ENCODE measurements at places on chromosomes 11 and 22. TPM values are rescaled to one million over a fixed set of nuclear protein-coding genes. Genes with fewer than 3 reads are reported as not detected.

DNA sequence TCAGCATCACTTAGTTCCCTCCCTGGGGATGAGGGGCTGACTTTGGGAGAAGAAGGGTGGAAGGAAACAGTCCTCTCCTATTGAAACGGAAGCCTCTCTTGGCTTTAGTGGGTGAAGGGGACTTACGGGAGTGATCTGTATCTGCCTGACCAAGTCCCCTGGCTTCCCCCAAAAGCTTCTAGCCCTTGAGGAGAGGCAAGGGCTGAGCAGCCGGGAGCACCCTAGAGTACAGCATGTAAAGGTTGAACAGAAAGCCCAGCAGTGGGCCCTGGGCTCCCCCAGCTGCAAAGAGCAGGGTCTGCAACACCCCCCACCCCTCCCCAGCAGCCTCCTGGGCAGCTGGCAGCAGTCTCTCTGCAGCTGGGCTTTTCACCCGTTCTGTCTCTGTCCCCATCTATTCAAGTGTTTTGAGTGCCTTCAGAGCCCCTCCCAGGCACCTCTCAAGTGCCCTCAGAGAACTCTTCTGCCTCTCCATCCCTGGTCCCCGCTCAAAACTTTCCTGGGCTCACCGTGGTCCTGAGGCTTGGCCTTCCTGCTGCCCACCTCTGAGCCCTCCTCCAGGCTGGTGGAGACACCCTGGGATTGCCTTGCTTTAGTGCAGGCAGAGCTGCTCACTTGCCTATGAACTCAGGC, 2.7 kb downstream of the CAPN5 start:
- DNase-seq, result no peak

DNA sequence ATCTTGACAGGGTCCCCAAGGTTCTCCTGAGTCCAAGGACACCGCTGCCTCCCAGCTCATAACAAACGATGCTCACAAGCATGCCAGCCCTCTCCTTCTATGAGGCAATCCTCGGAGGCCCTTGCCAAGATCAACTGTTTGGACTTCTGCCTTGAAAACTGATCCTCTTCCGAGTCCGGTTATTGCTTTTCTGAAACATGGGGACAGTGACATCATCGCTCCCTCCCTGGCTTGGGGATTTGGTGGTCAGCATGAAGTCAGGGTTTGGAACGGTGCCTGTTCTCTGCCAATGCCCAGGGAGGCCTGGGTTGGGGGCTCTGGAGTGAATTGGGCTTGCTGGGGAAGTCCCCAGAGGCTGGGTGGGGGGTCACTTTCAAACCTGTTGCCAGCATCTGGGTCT, 149.3 kb downstream of the FBXO7 start:
- no peak for DNase-seq

DNA sequence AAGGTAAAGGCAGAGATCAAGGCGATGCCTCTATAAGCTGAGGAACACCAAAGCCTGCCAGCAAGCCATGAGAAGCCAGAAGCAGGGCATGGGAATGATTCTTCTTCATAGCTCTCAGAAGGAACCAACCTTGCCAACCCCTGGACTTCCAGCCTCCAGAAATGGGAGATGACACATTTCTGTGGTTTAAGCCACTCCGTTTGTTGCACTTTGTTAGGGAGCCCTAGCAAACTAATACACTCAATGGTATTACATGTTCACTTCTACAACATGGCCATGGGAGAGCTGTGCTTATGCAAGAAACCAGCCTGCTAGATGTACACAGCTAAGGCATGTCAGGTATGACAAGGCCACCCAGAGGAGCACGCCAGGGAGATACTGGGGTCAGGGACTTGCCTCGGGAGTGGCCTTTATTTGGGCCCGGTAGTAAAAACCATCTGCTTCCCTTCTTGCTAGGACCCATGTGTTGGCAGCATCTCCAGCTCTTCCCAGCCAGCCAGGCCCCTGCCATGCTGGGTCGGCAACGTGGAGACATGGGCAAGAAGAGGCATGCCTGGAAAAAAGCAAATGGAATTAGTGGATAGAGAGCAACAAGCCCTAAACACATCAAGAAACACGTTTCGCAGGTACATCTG, 3.6 kb downstream of the C11orf16 start:
- DNase-seq, result no peak

DNA sequence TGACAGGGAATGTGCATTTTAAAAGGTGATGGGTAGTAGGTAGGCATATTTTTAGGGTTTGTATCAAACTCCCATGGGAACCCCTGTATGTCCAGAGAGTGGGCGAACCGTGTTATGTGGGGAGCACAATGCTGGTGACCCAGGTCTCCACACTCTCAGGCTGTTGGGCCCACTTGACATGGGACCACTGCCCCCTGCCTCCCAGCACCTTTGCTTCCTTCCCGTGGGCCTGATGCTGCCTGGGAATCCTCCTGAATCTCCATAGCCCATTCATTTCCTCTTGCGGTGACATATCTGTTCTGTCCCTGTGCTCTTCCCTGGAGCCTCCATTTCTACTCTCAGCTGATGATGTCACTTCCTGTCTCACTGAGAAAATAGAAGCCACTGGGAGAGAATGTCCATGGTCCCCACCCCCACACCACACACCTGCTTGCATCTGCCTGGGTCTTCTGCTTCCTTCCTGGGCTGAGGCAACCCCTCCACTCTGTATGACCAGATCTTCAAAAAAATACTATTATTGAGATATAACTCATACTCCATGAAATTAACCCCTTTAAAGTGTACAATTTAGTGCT, 55.8 kb upstream of the THY1 start:
- no peak for DNase-seq

DNA sequence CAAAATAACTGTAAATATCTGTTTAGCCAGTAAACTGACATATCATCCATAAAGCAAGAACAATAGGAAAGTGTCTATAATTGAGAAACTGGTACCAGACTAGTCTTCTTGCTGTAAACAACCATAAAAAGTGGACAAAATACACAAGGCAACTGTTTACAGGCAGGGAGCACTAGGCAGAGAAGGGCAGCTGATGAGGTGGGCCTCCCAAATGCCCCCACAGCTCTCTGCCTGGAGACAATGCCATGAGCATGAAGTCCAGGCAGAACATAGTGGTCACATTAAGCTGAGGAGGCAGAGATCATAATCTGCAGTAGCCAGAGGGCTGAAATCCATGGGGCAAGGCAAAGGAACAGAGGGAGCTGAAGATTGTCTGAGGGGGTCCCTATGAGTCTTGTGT, 30.7 kb downstream of the TBX1 start:
- DNase-seq, result no peak

DNA sequence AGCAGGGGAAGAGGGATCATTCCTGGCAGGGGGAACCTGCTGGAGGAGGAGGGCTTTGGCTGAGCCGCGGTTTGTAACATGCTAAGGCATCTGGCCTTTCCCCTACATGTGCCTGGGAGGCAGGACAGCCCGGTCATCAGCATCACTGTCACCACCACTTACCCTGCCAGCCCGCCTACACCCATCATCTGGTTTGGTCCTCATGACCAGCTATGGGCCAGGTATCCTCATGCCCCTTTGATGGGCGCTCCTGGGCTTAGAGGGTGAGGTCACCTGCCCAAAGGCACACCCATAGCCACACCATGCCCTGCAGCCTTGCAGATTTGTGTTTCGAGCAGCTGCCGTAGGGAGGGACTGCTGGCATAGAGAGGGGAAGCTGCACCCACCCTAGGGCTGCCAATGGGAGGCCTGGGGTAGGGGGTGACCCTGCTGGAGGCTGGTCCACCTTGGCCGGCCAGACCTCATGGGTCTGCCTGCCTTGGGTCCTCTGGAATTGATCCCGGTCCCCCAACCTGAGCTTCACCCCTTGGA, 2.6 kb downstream of the MRGPRF start:
- DNase-seq, result peak; percentile 32

DNA sequence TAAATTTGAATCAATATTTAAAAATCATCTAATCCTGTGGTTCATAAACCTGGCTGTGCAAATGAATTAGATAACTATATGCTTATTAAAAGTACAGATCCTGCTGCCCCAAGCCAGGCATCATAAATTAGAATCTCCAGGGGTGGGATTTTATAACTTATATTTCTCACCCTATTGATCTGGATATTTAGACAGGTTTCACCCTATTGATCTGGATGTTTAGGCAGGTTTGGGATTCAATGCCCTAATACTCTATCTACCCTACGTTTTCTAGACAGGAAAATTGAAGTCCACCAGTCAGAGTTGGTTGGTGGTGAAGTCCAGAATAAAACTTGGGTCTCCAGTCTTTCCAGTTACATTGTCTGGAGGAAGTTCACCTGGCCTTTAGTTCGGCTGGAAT, 2.6 kb downstream of the OR8B8 start:
- DNase-seq, result no peak

- no peak for DNase-seq
Observed at GRCh38 chr22:37173709-37174108, 14.3 kb downstream of the C1QTNF6 start.

DNA sequence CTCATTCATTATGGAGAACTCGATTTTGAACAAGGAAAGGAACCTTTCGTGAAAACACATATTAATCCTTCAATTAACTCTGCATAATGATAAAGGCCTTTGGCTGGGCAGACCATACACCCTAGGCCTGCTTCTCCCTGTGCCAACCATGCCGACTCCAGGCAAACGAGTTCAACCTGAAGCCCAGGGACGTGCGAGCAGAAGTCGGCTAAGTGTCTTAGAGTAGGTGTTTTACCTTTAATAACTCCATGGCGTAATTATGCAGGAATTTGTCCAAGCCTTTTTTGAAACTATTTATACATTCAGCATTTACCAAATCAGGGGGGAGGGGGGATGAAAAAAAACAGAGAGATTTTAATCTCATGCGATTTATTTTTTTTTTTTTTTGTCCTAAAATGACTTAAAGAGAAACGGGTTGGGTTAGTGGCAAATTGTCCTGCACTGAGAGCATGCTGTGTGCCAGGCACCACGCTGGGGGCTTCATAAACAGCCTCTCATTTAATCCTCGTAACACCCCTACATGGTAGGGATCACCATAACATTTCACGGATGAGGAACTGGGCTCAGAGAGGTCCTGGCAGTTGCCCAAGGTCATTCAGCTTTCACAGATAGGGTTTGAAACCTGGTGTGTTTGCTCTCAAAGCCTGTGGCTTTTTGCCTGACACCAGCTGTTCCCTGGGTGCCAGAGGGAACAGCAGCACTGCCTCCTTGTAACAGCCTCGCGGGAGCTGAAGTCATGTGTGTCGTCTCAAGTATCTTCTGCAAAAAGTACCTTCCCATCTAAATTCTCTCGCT, 423.9 kb downstream of the MN1 start:
- no peak for DNase-seq

DNA sequence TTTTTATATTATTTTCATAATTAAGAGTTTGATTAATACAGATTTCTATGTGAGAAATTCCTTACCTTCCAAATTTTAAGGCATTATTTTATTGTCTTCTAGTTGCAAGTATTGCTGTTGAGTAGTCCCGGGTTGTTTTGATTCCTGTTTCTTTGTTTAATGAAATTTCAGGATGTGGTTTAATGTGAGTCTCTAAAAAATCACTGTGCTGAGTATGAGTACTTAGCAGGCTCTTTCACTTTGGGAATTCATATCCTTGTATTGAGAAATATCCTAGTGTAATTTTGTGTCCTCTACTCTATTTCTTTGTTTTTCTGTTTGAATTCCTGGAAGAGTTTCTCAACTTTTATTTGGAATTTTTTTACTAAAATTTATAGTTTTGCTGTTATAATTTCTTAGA, 113.2 kb downstream of the TMEM135 start:
- DNase-seq, result no peak

- DNase-seq, result peak; percentile 78
Observed at GRCh38 chr11:115527534-115528125, 23.4 kb upstream of the CADM1 start.

DNA sequence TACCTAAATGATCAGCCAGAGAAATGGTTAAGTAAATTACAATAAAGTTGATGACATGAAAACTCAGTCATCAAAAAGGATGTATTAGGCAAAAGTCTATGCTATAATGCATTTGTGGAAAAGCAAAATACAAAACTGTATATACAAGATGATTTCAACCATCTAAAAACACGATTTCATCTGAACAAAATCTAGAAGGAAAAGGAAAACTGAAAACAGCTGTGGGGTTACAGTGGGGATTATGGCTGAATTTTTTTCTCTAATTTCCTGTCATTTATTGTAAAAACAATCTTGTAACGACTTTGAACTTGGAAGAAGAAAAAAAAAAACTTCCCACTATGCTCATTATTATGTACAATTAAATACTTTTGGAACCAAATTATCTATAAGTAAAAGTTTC, 30.3 kb downstream of the CHEK2 start:
- DNase-seq, result no peak

DNA sequence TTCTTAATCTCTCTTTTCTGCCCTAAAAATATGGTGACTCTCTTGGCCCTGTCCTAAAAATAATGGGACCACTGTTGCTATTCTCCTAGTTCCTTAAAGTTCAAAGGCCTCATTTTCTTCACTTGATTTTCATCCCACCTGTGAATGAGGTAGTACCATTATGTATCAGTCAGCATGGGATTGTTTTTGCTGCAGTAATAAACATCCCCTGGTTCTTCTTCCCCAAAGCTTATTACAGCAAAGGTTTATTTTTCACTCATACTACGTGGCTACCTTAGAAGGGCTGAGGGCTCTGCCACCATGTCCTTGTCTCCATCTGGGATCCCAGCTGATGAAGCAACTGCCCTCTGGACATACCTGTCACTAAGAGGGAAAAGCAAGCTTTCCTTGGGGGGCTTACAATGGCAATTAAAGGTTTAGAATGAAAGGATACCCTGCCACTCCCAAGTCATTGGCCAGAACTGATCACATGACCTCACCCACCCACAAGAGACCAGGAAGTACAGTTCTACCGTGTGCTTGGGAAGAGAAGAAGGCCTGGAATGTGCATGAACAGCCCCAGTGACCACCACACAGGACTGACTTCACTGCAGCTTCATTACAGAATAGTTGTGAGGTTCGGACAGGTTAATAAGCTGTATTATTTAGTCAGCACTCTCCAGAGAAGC, 7.8 kb downstream of the TTC38 start:
- DNase-seq, result no peak

DNA sequence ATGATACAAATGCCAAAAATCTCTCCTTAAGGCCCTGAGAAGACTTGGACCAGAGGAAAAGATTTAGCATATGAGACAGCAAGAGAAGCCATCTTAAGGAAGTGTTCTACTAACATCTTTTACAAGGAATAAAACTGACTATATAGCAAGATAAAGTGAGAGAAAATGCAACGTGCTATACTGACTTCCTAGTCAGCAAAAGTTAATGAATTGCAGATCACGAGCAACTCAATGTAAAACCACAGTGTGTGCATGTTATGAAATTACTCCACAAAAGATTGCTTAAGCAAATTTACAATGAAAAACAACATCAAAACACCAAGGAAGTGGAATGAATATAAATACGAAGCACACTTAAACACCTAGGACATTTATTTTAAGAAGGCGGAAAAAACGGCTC, 187.5 kb downstream of the CADM1 start:
- no peak for DNase-seq

GRCh38 chr11:2737226-2737590, 37.4 kb upstream of the KCNQ1OT1 start:
- no peak for DNase-seq

- DNase-seq, result no peak
Observed at GRCh38 chr22:20982563-20982882, 426 bp downstream of the LZTR1 start.

OVOL1 gene
- 42.8 TPM for total RNA-seq

CEND1 gene
- not detected for total RNA-seq

FUT4 gene
- 54.4 TPM for total RNA-seq

MTA2 gene
- 223 TPM for total RNA-seq

PDGFD gene
- total RNA-seq, result not detected

ZDHHC13 gene
- 16.1 TPM for total RNA-seq

PGA5 gene
- total RNA-seq, result not detected

PNPLA5 gene
- not detected for total RNA-seq

CASP5 gene
- total RNA-seq, result not detected

FXYD2 gene
- 2.4 TPM for total RNA-seq

COX8A gene
- 1,404 TPM for total RNA-seq

INS gene
- total RNA-seq, result not detected

APOBEC3H gene
- total RNA-seq, result not detected
